ENCODE measurements at places on chromosomes 11 and 22.

- DNase-seq: no peak
Observed at GRCh38 chr11:45754741-45755140, 50.2 kb upstream of the SLC35C1 start.

DNA sequence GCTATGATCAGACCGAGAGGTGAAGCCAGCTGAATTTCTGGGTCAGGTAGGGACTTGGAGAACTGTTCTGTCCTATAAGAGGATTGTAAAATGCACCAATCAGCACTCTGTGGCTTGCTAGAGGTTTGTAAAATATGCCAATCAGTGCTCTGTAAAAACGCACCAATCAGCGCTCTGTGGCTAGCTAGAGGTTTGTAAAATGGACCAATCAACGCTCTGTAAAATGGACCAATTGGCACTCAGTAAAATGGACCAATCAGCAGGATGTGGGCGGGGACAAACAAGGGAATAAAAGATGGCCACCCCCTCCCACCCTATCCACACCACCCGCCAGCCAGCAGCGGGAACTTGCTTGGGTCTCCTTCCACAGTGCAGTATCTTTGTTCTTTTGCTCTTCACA is 6.4 kb upstream of the SEC14L4 start:
- no peak for DNase-seq

- DNase-seq: peak; percentile 60
Observed at GRCh38 chr22:41382098-41382578, 396 bp downstream of the TEF start.

- no peak for DNase-seq
Observed at GRCh38 chr11:104690241-104690640, 208.0 kb downstream of the CASP12 start.

GRCh38 chr11:134498326-134499139 is 86.5 kb upstream of the B3GAT1 start:
- DNase-seq: no peak

DNA sequence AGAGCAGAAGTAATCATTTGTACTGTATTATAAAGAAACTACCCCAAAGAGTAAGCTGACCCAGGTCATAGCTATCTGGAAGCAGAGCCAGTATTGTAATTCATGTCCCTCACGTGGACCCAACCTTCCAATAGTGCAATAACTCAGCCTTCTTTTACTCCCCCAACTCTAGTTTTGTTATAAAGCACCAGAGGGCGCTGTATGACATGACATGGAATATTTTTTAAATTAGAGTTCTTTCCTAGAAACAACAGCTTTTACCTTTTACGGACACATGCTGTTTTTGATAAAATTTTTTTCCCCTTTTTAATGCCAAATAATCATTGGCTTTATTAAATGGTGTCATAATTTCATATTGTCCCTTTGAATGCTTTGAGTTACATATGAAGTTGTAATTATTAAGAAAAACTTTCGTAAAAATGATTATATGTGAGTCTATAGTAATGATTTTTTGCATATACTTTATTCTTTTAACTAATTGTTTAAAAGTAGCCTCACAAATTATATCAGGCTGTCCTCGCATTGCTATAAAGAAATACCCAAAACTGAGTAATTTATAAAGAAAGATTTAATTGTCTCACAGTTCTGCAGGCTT is 76.9 kb downstream of the DKK3 start:
- DNase-seq: peak; percentile 72

DNA sequence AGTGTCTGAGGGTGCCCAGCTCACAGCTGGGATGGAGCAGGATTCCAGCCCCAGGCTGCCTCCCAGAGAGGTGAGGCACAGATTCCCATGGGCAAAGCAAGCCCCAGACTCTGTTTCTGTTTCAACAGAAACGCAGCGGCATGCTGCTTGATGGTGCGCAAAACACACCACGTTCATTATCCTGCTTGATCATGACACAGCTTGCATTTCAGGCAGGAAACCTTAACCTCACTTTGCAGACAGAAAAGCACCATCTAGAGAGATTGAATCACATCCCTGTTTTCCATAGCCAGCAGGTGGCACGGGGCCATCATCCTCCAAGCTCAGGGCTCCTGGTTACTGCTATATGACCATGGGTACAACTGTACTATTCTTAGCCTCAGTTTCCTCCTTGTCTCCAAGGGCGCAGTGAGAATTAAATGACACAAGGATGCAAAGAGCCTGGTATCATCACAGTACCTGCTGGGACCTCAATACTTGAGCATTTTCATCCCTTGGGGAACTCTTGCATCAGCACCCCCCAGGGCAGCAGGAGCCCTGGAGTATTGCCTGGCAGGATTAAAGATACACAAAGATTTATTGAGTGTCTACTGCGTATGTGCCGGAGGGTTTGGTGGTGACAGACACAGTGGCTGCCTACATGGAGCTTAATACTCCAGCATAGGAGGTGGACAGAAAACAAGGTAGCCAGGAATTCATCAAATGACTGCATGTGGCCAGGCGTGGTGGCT is 110.0 kb downstream of the TP53I11 start:
- DNase-seq: no peak

DNA sequence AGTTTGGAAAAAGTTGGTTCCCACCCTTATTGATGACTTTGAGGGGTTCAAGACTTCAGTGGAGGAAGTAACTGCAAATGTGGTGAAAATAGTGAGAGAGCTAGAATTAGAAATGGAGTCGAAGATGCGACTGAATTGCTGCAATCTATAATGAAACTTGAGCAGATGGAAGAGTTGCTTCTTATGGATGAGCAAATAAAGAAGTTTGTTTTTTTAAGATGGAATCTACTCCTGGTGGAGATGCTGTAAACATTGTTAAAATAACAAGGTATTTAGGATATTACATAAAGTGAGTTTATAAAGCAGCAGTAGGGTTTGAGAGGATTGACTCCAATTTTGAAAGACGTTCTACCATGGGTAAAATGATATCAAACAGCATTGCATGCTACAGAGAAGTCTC is 64.2 kb upstream of the GRK2 start:
- no peak for DNase-seq

DNA sequence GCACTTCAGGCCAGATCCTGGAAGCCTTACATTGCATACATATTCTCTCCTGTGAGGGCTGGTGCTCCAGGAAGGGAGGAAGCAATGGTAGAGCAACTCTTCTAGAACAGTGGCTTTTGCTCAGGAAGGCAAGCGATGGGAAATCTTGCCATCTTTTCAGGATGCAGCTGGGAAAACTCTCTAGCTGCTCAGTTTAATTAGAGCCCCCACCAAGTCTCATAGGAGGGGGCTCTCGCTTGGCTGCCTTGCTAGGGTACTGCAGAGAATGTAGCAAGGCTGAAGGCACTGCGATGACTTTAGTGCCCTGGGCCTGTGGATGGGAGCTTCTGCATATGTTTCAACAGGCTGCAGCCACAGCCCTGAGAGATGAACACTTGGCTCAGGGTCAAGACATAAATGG is 357.2 kb upstream of the SYN3 start:
- DNase-seq: no peak

DNA sequence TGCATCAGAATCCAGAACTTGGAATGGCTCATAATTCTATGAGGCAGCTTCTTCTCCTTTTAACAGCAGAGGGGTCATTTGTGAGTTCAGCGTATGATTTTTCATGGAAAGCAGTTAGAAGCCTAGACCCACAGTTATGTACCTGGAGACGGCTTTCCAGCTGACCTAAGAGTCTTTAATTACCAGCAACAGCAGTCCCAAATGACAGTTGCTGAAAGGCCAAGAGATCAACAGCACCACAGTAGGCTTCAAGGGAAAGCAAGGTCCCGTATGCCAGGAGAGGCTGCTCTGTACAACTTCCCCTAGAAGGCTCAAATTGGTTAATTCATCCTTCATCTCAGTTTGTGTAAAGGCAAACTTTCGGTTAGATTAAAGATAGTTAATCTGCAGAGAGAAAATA is 363.0 kb downstream of the SOX6 start:
- no peak for DNase-seq

DNA sequence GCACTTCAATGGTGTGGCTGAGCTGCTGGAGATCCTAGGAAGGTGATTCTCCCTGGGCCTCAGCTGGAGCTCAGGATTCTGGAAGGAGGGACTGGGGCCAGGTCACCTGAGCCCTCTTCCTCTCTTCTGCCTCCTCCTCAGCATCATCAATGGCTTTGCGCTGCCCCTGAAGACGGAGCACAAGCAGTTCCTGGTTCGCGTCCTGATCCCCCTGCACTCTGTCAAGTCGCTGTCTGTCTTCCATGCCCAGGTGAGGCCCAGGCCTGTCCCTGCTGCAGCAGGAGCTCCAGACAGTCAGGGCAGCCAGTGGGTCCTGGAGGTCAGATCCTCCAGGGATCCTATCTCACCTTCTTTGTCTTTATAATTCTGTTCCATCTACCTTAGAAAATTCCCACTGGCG is 5.4 kb downstream of the GPHA2 start:
- DNase-seq: no peak

- DNase-seq: no peak
Observed at GRCh38 chr11:125228445-125228844, 63.9 kb downstream of the PKNOX2 start.

DNA sequence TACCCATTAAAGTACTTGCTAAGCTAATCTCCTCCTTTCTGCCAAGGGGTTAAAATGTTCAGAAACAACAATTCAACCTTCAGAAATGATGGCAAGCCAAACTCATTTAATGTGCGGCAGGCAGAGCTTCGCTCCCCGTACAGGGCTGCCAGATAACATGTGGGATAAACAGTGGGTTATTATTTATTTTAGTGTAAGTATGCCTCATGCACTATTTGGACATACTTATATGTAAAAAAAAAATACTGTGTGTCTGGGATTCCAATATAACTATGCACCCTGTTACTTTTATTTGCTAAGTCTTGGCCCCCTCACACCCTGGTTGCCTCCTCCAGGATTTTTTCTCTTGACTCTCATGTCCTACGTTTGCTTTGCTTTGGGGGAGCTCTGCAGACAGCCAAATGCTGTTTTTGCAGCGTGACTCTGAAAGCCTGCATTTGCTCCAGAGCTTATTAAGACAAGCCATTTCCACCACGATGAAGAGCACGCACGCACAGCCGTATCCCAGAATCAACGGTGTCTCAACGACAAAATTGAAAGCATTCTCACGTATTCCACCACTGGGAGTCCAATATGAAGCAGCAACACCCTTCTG is 86.5 kb upstream of the SHANK2 start:
- DNase-seq: no peak

Data from EL (cell line).